ENCODE measurements at places on chromosomes 2 and 18.

DNA sequence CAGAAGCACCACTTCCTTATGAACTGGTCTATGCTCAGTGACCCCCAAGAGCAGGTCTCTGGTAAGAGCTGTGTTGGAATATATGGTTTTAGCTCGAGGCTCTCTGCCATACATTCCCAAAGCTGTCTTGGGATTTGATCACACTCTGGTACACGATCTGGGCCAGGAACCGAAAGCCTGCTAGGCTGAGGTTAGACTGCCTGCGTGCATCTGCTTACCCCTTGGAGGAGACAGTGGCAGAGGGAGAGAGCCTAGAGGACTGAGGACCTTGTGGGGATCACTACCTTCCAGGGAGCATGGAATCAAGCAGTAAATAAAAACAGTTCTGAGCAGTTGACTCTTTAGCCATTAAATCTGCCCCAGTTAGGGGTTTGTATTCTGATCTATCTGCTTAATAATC, 63.7 kb downstream of the ZNF532 start:
- DNase-seq, result no peak

GRCh38 chr2:182144041-182144775, 158.6 kb downstream of the PPP1R1C start:
- no peak for DNase-seq

DNA sequence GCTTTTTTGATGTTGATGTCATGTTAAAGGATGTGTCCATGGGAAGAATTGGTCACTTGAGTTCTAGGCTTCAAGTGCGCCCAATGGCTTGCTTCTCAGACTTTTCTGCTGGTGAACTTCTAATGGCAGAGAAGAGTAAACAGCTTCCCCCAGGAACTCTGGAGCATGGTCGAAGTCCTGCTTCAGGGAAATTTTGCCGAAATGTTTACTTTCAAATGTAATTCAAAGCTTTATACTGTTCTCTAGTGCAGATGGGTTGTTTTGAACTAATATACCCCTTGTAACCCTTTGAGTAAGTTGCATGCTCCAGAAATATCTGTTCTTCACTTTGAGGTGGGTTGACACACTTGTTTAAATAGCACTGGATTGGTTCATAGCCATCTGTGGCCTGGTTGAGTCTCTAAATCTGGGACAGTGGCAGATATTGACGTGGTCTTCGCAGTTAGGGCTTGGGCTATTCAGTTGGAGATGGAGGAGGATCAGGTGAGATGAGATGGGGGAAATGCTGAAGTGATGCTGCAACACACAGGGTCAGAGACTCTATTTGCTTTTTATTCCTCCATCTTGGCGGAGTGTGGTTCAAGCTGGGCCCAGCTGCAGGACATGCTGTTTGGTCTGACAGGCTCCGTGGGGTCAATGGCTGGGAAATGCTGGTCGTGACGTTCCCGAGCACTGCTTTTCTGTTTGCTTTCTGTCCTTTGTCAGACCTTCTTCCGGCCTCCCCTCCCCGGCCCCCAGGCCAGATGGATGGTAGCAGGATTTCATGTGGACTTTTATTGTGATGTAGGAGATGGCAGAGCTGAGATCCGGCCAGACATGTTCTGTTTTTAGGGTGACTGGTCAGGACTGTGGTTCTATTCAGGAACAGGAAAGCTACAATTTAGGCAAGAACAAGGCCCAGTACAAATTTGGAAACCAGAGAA, 35.9 kb downstream of the MYO1B start:
- no peak for DNase-seq

GRCh38 chr2:74515981-74516633, 1.9 kb downstream of the TLX2 start:
- peak; percentile 50 for DNase-seq

DNA sequence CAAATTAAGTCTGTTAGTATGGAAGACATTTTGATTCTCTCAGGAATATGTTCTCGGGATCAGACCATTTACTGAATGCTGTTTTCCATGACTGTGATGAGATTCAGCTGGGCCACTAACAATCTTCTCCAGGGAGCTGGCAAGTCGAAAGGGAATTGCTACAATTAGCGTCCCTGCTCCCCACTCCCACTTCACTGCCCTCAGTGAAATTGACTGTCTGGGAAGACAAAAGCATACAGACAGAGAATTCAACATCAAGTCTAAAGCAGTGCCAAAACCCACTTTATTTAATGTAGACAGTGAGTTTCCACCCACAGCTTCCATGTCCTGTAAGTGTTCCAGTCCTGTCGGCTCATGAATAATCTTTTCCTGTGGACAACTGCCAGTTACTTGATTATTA, 34.0 kb upstream of the COL3A1 start:
- DNase-seq, result no peak

DNA sequence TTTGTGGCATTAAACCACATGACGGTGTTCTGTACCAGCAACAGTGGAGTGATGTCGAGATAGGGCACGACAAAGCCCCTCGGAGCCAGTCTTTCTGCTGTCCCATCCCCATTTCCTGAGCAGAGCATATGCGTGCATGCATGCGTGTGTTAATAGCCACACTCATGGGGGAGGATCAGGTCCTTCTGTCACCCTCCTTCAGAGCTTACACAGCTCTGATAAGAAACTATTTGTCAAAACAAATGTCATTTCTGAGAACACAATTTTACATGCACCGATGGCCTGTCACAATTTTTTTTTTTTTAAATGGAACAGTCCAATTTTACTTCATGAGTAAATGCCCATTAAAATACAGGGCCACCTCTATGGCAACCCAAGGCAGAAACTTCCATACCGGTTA, 95.9 kb upstream of the ZBTB14 start:
- no peak for DNase-seq

DNA sequence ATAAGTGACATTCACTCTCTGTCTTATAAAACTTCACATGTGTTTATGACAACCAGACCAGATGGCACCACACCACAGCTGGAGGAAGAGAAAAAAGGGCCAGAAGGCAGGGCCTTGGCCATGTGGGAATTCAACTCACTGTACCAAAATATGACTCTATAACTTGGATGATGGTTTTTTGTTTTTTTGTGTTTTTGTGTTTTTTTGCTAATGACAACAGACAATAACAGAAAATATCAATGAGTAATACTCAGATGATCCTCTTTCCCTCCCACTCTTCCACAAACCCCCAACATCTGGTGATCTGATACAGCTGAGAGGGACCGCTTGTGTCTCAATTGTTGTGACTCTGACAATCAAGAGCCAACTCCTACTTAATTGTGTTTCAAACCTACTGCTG, 12.4 kb downstream of the NMI start:
- DNase-seq, result no peak

Data from stimulated activated CD8-positive, alpha-beta memory T cell treated with anti-CD3 and anti-CD28 coated beads, Interleukin-12 subunit alpha, Interleukin-12 subunit beta, amount 100 ng/mL, for 1 hour (primary cell).